CD4-positive, alpha-beta T cell treated with Interleukin-2 at 100 ng/mL for 4 hours (primary cell): ENCODE measurements at places on chromosomes 7 and 10.
A peak's percentile ranks its signal among the peaks of the same experiment; 100 is the strongest.

- peak; percentile 47 for DNase-seq
Measured at GRCh38 chr10:62047228-62047892, 145.9 kb downstream of the ARID5B start.

- DNase-seq: peak; percentile 80
Measured at GRCh38 chr10:90871766-90872647, at the start of gene RPP30. Gene RPP30 (plus strand): TSS chr10:90871974. CDS start chr10:90871987, 13 bp downstream.

GRCh38 chr10:111873621-111874135 is 309.9 kb downstream of the GPAM start:
- DNase-seq: no peak

DNA sequence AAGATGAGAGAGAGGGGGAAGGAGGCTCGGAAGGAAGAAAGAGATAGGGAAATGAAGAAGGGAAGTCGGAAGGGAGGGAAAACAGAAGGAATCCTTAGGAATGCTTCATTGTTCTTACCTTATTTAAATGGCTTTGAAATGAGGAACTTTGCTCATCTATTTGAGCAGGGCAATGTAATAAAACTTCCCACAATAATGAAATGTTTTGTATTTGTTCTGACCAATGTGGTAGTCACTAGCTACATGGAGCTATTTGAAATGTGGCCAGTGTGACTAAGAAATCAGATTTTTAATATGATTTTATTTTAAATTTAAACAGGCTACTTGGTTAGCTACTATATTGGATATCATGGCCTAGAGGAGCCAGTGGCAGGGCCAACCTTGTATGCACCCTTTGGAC is 510.6 kb downstream of the HTR7 start:
- DNase-seq: no peak

- DNase-seq: no peak
Measured at GRCh38 chr10:132527339-132528063, 10.1 kb upstream of the INPP5A start.

- no peak for DNase-seq
Measured at GRCh38 chr10:93073539-93074146, at the start of gene CYP26A1. Gene CYP26A1 (plus strand): TSS chr10:93073893. CDS start chr10:93073935, 42 bp downstream.

DNA sequence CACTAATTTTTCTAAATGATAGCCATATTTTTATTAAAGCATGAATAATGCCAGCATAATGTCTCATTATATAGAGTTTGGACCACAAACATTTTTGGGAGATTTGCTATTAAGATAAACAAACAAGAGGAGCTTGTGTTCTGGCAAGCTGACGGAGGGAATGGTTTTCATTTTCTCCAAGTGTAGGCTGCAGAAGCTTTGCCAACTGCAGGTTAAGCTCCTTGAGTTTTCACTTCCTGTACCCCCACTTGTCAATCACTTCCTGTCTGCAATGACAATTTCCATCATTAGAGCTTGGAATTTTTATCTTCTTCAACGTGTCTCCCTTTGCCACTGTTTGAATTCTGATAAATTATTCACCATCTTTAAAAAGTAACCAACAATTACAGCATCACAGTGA is 13.4 kb downstream of the EBF3 start:
- DNase-seq: no peak

DNA sequence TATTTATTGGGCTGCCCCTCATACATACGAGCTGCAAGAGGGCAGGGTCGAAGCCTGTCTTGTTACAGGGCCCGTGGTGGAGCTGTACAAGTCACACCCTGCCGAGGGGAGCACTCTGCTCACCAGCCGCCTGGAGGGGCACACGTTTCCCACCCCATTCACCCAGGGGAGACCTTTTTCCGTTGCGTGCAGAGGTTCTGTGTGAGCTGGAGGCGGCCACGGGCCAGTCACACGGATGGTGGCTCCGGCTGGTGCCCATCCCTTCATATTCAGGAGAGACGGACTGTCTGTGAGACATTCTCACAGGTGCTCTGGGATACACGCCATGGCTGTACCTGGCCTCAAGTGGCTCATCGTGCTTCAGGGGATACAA is 47.9 kb upstream of the FAM20C start:
- DNase-seq: no peak

- DNase-seq: no peak
Measured at GRCh38 chr7:87452279-87452678, 23.2 kb downstream of the ABCB4 start.

DNA sequence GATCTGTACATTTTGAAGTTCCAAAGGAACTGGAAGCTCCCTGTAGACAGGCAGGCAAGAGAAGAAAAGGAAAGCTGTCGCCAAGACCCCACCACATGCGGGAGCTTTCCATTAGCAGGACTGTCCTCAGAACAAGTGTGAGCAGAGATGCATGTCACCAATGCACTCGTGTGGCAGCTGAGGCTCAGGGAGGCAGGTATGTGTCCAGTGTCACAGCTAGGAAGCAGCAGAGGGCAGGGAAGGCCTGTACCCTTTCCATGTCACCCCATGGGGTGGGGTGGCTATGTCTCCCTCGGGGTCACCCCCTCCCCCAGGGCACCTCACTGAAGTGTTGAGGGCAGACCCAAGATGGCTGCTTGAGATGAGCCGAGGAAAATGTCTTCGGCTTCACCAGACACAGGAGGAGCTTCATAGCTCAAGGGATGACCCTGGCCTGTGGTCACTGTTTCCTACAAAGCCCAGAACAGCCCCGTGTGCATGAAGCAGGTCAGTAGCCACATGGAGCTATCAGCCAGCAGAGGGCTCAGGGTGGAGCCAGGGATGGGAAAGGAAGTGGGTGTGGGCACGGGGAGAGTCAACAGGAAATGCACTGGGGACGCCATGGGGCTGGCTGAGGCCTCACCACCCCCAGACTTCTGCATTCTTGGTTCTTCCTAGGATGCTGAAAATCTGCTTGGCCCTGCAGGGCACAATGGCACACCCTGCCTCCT is 96.6 kb downstream of the FAM53B start:
- peak; percentile 77 for DNase-seq

DNA sequence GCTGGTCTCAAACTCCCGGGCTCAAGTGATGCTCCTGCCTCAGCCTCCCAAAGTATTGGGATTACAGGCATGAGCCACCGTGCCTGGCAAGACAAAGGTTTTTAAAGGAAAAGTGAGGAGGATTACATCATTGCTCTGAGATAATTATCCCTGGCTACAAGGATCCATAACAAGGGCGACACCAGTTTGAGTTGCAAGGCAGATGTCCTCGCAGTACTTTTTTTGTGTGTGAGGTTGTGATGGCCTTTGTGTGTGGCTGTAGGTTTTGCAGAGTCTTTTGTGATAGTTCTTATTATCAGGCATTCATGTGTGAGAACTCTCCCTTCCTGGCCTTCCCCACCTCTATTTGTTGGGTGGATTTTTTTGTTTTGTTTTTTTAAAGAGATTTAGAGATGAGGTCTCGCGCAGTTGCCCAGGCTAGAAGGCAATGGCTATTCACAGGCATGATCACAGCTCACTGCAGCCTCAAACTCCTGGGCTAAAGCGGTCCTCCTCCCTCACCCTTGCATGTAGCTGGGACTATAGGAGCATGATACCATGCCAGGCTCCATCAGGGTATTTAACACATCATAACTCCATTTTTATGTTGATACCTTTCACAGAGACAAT is 10.0 kb downstream of the BTBD16 start:
- no peak for DNase-seq

GRCh38 chr7:116236020-116236630 is 25.8 kb downstream of the TES start:
- peak; percentile 72 for DNase-seq

GRCh38 chr10:86258941-86259340 is 107.7 kb downstream of the GRID1 start:
- no peak for DNase-seq

DNA sequence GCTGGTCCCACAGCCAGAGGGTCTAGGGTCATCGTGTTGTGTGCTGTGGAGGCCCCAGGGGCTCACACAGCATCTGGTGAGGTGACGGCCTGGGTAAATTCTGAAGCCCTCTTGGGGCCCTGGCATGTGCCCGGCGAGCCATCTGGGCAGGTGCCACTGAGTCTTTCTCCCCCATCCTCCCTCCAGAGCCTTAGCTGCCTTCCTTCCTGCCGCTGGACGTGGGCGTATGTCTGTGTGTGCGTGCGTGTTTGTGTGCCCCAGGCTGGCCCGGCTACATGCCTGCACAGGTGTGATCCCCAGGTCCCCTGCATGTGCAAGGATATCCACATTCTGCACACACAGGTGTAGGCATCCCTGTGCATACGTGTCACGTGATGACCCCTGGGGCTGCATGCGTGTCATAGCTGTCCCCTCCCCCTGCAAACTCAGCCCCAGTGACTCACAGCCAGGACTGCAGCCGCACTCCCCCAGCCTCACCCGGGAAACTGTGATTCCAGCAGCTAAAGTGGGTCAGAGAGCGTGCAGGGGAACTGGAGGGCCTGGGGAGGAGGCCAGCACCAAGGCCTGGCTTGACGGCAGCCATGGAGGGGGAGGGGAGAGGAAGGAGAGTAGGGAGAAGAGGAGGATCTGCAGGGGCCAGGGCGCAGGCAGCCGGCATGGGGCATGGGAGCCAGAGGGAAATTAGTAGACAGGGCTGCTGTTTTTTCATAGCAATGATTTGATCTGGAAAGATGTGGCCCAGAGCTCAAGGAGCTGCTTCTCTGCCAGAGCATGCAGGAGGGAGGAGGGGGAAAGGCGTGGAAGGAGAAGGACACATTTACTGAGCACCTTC is 46.4 kb downstream of the ELFN1 start:
- no peak for DNase-seq

- DNase-seq: no peak
Measured at GRCh38 chr10:48213047-48213446, 61.4 kb downstream of the FRMPD2 start.

- no peak for DNase-seq
Measured at GRCh38 chr7:149281508-149282330, 19.7 kb downstream of the ZNF783 start.

DNA sequence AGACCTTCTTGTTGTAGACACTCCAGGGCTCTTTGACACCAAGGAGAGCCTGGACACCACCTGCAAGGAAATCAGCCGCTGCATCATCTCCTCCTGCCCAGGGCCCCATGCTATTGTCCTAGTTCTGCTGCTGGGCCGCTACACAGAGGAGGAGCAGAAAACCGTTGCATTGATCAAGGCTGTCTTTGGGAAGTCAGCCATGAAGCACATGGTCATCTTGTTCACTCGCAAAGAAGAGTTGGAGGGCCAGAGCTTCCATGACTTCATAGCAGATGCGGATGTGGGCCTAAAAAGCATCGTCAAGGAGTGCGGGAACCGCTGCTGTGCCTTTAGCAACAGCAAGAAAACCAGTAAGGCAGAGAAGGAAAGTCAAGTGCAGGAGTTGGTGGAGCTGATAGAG is 5.5 kb downstream of the GIMAP7 start:
- DNase-seq: no peak

DNA sequence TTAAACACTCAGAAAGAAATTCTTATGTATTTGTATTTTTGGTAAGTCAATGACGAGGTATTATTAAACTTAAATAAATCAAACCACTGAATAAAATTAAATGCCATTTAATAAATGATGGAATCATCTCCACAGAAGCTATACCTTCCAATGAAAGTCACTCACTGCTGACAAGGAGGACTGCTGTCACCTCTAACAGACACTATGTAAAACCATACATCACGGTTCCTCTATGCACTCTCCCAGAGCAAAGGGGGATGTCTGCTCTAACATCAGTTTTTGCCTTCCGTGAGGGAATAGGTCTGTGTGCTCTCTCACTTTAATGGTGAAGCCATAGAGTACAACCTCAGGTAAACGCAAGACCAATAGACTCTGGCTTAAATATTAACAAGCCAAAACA is 99.7 kb upstream of the DDC start:
- no peak for DNase-seq

GRCh38 chr7:104967088-104967487 is 46.9 kb upstream of the KMT2E start:
- no peak for DNase-seq

DNA sequence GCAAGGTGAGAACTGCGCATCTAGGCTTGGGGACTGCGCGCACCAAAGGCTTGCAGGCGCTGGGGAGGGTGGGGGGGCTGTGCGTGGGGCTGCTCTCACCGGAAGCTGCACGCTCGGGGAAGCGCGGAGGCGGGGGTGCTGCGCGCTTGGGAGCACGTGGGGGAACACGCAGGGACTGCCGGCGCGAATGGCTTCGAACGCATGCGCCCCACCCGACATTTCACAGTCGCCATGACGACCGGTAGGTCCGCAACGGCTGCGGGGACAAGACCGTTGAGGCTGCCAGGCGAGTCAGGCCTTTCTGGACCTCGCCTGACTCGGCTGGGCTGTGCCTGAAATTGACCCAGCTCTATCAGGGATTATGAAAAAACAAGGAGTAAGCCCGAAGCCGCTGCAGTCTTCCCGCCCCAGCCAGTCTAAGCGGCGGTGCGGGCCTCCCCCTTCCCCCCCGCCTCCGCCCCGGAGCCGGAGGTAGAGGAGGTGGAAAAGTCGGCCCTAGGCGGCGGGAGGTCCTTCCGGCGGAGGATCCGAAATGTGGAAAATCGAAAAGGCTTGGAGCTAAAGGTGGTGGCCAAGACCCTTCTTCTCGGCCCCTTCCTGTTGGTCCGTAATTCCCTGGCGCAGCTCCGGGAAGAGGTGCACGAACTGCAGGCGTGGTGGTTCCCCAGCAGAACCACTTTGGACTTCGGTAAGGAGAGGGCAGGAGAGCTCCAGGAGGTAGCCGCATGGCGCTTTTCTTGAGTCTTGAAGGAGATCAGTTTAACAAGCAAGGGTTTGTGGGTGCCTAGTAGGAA is 34.9 kb upstream of the STEAP1 start:
- DNase-seq: no peak

- no peak for DNase-seq
Measured at GRCh38 chr10:9296190-9296589, 1241.7 kb downstream of the GATA3 start.

DNA sequence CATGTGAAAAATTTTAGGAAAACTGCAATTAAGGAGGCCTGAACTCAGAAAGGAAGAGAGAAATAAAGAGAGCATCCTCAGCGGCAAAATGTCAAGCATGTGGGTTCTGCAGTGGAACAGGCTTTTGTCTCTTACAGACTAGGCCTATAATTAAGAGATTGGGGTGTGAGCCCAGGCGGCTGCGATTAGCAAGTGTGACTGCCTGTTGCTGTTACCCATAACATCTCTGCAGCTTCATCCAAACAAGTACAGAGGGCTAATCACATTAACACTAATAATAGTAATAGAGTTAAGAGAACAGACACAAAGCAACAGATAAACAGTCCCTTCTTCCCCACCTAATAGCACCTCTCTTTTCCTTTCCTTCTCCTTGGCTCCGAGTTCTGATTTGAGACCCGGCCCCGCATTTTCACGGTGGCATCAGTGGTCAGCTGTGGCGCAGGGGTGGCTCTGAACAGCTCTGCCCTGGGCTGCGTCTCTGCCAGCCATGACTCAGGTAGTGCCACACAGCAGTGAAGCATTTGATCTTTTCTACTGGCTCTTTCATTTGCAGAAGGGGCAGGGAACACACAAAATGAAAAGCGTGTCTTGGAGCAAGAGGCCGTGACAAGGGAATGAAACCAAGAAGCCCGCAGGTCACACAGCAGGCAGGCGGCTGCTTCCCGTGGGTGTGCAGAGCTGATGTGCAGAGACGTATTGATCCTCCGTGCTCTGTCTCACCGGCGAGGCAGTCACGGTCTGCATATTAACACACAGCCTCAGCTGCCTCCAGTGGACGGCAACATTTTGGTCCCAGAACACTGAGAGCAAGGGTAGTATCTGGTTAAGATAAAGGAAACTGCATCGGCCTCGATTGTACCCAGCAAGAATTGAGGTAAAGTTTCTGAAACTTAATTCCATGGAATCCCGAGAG is 103.1 kb downstream of the KLF6 start:
- DNase-seq: no peak

- DNase-seq: no peak
Measured at GRCh38 chr7:47518827-47519226, 63.1 kb downstream of the TNS3 start.
